ENCODE measurements at places on chromosomes 1 and 21.

DNA sequence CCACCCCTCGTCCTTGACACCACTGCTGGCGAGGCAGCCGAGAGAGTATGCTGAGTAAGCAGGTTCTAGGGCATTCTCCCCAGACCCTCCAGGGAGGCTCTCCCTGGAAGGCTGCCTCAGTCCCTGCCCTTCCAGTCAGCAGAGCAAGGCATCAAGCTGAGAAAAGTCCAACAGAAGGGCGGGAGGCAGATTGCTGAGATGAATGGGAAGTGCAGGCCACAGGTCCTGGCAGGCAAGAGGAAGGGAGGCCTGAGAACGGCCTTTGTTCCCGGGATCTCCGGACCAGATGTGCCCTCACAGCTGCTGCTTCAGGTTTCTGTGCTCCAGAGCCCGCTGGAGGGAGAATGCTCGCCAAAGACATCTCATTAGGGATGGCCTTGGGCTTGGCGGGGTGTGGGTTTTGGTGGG is 270.0 kb upstream of the VAMP3 start:
- no peak for DNase-seq

- peak; percentile 7 for DNase-seq
These were observed 431.5 kb downstream of the LMO4 start for GRCh38 chr1:87760155-87760554.

DNA sequence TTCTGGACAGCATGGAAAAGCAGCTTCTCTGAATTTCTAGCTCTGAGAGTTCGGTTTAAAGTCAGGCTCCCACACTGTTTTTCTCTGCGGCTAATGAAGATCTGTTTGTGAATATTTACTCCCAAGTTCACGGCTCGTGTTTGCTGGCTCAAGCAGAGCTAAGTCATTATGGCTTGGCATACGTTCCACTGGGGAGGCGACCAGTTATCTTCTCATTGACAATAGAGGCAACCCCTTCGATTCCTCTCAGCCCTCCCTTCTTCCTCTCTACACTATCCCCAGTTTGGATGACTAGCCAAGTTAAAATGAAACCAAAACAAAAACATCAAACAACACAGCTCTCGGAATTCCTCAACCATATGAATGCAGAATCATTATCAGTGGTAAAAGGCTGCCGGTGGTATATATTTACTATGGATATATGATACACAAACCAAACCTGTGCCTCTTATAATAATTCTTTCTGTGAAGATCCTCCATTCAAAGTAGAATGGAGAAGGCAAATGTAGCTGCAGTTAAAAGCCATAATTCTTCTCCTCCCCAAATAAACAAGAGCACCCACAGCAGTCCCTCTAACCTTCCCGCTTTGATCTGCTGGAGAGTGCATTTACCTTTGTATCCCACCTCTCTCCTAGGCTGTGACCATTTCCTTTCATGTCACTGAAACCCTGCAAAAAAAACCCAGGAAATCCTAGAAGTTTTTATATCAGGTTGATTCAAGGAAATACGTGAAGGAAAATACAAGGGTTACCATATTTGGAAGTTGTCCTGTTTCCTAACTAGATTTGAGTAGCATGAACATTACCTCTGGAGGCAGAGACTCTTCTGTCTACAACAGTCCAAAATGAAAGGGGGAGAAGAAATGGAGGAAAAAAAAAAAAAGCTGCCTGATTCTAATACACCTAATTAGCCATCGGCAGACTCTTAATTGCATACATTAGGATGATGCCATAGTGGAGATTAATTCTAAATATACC is 108.3 kb upstream of the USH2A start:
- DNase-seq, result peak; percentile 43

DNA sequence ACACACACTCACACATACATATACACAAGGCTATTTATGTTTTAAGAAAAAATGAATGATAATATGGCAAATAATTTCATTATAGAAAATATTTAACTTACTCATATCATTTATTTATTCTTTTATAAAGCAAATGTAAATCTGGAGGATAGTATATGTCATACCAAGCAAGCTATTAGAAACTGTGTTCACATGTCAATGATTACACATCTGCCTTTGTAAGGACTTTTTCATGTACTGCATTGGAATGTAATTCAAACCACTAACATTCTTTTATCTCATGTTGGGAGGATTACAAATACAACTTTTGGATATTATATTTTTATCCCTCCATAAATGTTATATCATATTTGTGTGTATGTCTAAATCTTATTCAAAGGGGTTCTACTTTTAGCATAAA is 1887.4 kb downstream of the NCAM2 start:
- DNase-seq, result no peak

DNA sequence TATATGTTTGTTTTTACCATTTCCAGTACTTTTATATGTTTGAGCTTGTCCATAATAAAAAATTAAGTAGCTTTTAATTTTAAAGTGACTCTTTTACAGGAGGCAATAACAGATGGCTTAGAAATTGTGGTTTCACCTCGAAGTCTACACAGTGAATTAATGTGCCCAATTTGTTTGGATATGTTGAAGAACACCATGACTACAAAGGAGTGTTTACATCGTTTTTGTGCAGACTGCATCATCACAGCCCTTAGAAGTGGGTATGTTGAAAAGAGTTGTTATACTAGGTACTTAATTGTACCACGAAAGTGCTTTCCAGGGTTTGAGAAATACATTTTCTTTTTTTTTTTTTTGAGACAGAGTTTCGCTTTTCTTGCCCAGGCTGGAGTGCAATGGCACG is 46.1 kb downstream of the RNF2 start:
- no peak for DNase-seq

Measured in HCEC 1CT (cell line).